ENCODE measurements at places on chromosomes 6 and 20.

DNA sequence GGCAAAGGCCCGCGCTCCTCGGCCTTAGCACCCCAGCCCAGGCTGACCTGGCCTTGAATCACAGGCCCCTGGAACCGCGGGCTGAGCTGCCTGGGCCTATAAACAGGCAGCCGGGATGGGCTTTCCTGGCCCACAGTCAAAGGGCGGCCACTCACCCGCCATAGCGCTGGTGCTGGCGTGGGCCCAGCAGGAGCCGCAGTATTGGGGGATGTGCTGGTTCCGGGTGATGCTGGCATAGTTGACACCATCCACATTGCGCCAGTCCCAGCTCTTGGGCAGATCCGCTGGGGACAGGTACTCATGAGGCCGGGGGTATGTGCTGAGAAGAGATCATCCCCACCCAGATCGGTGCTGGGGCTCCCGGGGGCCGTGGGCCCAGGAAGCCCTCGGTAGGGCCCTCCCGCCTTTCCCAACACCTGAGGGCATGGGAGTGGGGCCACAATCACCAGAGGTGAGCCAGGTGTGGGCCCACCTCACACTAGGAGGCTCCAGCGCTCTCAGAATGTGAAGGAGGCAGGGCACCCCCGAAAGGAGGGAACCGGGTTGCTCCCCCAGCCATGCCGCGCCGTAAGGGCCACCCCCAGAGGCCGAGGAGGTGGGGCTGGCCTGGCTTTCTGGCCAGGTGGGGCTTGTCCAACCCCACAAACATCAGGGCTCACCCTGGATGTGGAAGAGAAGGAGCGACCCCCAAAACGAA is 739 bp downstream of the CTSZ start:
- DNase-seq = no peak

DNA sequence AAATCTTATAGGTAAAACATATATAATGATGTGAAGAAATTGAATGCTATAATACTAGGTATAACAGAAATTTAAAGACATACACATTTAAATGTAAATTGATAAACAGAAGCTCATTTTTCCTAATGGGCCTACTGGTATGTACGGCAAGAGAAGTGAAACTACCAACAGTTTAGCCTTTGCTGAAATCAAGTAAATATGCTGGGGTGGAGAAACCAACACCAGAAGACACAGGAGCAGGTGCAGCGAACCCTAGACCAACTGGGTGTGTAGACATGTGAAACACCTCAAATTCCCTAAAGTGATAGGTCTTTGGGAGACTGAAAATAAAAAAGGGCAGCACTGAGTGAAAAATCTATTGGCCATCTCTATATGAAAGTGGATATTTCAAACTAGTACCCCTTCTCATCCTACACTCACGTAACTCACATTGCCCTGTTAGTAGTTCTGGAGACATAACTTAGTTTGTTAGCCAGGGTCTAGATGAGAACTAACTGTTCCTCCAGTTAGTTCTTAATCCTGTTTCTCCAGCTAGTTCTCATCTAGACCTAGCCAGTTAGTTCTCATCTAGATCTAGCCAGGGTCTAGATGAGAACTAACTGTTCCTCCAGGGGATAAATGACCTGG is 53.1 kb downstream of the SLC35D3 start:
- DNase-seq = no peak

DNA sequence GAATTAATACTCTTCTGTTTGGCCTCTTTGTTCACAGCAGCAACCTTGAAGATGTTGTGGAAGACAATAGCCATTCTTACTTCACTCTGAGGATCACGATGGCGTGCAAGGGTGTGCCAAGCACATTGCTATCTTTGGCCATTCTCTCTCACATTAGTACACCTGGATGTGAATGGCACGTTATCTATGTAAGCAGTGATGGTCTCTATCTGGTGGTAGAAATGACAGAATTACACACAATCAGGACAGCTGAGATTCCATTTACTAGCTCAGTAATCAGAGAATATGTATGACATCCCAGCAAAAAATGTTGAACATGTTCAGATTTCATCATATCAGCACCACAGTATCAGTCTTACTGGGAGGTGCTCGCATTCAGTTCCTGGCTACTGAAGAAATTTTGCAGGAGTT is 116.2 kb downstream of the LCA5 start:
- DNase-seq = no peak

DNA sequence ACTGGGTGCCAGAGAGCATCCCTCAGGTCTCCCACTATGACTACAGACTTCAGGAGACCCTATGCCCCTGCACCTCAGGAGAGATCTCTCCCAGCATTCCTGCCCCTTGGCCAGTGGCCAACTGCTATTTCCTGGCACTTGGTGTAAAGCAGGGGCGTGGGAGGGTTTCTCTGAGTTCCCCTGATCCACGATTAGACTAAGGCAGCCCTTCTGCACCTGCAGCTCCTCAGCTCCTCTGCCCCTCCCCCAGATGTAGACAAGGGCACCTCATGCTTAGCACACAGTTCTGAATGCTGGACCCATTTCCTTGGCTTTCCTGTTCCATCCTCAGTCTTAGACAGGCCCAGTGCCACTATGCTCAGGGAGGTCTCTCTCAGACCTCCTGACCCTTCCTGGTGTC is 28.6 kb downstream of the EDN1 start:
- DNase-seq = no peak

GRCh38 chr6:73640179-73640750 is 13.5 kb downstream of the SLC17A5 start:
- DNase-seq = no peak

DNA sequence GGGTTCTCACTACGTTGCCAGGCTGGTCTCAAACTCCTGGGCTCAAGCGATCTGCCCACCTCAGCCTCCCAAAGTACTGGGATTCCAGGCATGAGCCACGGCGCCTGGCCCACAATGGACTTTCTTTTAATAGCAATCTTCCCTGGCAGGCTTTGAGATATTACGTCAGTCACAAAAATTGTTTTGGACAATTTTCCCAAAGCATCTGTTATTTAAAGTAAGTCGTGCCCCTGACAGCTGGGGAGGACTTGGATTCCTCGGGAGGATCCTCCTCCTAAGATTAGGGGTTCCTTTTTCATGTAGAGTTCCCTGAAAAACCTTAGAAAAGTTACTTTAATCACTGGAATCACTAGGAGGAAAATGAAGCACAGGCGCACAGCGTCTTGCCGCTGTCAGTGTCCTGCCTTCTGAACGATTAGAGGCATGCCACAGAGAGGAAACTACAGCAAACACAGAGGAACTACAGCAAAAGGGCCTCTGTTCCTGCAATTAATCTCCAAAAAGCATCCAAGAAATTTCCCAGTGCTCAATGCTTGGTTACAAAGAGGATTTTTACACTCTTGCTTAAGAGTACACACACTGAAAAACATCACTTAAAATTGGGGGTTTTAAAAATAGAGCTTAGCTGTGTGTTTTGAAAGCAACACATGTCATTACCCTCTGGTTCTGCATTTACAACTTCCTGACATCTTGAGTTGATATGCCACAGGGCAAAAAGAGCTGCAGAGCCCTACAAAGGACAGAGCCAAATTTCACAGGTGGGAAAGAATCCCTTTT is 4.5 kb downstream of the ACSS1 start:
- DNase-seq = no peak

GRCh38 chr20:5265662-5265985 is 51.1 kb downstream of the PROKR2 start:
- no peak for DNase-seq

DNA sequence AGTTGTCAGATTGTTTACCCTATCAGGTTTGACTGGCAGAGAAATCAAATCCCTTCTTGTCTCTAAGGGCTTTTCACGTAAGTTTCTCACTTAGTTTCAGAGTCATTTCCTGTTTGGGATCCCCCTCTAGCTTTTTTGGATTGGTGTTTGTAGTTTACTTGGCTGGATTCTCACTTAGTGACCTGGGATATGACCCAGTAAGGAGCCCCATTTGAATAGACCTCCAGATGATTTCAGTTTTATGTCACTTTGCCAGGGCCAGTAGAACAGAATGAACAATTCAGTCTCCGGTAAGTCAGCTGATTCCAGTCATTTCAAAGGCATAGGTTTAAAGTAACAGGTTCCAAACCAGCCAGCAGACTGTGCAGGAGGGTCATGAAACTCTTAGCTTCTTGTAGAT is 8.2 kb downstream of the FAM135A start:
- DNase-seq = no peak

DNA sequence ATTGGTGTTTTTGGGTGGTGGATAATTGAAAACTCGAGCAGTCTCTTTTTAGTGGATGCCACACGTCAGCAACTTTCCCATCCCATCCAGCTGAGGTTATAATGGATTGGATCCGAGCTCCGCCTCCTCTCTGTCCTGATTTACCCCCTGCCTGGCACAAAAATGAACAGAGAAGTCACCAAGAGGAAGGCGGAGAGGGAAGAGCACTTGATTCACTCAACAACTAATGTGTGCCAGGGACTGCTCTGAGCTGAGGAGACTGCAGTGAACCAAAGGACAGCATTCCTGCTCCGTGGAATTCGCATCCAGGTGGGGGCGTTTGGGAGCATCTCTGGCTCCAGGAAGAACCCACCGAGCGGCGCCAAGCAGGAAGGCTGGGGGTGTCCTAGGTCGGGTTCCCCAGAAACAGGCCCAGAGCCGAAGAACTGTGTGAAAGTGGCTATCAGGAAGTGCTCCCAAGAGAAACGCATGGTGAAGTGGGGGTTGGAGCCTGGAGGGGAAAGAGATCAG is 95.8 kb upstream of the NAA20 start:
- no peak for DNase-seq

- no peak for DNase-seq
Observed at GRCh38 chr6:16851758-16852157, 90.5 kb upstream of the ATXN1 start.

GRCh38 chr20:8798505-8798904 is 270.4 kb upstream of the PLCB4 start:
- no peak for DNase-seq

GRCh38 chr6:144844596-144844995 is 559.5 kb downstream of the UTRN start:
- no peak for DNase-seq

DNA sequence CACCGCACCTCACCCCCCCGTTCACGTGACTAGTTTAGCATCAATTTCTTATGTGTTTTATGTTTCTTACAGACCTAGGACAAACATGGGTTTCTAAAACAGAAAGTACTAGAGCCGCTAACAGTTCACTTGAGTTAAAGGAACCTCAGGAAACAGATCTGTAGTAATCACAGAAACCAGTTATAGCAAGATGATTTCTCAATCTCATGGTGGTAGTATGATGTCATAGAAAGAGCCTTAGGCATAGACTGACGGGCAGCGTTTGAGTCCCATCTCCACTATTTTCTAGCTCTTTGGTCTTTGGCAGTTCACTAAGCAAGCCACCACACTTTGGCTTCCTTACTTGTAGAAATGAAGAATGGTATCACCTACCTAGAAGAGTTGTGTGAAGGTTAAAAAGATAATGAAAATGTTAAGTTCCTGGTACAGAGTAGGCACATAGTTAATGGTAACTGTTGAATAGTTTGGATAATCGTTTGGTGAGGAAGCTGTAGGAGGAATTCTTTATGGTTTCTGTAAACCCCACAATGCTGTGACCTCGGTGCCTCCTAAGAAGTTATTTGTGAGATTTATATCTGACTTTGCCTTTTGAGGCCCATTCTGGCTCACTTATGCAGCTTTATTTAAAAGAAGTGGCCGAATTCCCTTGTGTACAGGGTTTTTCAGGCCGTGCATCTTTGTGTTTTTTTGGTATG is 21.3 kb downstream of the CTNNBL1 start:
- no peak for DNase-seq

DNA sequence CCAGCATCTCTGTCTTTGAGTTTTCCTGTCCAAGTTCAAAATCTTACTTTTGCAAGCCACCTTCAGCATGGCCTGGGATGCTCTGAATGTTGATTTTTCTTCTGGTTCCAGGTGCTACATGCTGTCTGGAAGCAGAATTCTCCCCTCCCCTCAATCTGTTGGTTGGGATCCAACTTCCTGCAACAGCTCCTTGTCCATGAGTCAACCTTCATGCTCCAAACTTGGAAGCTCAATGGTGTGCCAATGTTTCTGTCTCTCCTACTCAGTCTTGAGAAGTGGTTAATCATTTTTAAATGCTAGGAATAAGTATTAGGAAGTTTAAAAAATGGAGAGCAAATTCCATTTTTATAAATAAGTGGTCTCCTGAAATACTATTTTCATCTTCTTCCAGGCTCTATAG is 33.2 kb upstream of the PLEKHG1 start:
- no peak for DNase-seq

GRCh38 chr20:49276161-49276960 is 1.5 kb downstream of the ZNFX1 start:
- peak; percentile 47 for DNase-seq

DNA sequence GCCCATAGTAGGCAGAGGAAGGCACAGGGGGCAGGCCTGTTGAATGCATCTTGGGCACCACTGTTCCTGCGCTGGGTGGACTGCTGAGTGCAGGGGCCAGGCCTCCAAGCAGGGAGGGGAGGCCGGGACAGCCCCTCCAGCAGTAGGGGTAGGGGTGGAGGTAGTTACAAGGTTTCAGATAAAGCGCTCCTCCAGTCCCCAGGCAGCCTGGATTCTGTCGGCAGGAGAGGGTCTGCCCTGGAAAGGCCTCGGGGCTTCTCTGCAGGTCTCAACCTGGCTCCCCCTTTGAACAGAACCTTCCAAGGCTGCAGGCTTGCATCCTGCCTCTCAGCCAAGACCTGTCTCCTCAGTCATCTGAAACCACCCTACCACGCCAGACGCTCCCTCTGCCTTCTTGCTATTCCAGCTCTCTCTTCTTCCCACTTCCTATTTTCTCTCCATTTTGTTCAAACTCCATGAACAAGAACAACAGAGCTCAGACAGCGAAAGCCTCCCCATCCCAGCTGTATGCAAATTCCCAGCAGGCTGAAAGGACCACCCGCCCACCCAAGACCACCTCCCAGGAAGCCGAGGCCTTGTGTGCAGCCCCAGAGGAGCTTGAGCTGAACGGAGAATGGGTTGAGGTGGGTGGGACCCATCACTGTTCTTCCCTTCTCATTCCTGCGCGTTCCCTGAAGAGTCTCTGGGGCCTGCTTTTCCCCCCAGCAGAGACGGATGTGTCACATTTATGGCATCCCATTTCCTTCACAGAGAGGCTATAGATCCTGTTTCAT is 1.4 kb downstream of the MLN start:
- no peak for DNase-seq

- no peak for DNase-seq
Observed at GRCh38 chr6:40713002-40713719, 126.0 kb upstream of the LRFN2 start.

DNA sequence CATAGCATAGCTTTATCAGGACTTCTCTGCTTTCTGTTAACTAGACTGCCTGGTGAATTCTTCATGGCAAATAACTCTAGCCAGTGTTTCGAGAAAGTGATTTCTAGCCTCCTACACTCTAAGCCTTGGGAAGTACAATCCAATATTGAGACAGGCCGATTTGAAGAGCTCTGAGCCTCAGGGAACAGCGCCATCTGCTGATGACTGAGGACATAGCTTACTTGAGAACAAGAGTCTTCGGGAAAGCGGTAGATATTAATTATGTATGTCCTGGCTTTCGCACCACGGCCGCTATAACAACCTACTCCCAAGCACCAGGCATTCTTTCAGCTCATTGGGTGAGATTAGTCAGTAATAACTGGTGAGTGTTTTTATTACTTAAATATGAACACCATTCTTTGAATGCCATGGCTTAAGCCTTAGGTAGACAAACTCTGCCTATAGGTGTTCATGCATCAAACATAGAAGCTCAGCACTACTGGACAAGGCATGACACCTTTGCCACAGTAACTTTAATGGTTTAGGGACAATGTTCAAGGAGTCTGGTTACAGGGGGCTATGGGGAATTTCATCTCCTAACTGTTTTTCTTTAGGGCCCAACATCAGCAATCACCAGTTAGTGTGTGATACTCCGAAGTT is 518.6 kb downstream of the BMP2 start:
- peak; percentile 19 for DNase-seq

Measured in activated CD4-positive, alpha-beta memory T cell treated with anti-CD3 and anti-CD28 coated beads, Interleukin-2, amount 10 ng/mL, durations not matched to agents 7 days and 5 days (primary cell).